Effector memory CD8-positive, alpha-beta T cell (primary cell): ENCODE measurements at places on chromosomes 1 and 21.

DNA sequence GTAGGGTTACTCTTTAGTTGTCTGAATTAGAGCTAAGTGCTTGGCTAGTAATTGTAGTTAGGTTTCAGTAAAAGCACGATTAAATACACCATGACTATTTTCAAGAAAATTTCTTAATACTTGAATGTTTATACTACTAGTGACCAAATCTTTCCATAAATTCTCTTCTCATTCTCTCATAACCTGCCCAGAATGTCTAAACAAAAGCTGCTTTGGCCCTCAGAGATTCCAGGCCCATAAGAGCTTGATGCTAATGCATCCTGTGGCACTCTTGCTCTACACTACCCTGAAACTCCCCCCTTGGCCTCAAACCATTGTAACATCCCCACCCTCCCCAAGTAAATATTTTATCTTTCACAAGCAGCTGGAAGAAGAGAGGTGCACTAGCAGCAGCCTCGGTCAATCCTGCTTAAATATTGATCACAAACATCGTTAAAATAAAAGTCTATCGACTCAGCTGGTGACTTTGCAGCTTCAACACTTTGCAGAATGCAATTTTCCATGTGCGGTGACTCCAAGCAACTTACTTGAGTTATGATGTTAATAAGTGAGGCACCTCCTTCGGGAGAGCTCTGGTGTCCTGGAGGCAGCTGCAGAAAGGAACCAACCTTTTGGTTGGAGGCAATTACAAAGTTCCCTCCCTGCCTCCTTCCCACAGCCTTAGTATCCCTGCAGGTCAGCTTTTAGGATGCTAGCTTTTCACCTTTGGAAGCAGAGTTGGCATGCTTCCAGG lies 315.6 kb upstream of the PLXNA2 start:
- no peak for DNase-seq

GRCh38 chr1:209839875-209840546 lies 12.2 kb downstream of the UTP25 start:
- DNase-seq = no peak

DNA sequence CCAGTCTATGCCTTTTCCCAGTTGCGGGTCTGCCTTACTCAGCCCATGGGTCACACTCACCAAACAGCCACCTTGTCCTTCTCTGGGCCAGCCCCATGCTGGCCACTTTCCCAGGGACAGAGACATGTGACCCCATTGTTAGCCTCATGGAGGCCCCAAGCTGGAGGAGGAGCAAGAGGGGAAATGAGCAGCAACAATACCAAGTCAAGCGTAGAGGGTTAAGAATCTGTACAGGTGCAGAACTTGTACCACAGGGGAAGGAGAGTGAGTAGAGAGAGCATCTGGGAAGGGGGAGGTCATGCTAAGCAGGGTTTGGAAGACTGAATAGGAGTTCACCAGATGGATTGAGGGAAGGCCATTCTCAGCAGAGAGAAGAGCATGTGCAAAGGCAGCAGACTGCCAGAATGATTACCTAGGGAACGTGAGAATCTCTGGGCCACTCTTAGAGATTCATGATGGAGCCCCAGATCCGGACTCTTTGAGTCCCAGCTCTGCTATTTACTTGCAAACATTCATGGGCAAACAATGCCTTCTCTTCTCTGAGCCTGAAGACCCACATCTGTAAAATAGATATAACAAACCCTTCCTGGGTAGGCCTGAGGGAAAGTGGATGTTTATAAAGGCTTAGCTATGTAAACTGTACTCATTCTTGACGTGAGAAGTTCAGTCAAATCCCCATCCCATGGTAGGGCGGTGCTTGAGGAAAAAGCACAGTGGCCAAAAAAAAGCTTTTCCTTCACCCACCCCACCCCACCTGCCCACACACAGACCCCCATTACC lies 2.8 kb upstream of the SLC2A1 start:
- no peak for DNase-seq

DNA sequence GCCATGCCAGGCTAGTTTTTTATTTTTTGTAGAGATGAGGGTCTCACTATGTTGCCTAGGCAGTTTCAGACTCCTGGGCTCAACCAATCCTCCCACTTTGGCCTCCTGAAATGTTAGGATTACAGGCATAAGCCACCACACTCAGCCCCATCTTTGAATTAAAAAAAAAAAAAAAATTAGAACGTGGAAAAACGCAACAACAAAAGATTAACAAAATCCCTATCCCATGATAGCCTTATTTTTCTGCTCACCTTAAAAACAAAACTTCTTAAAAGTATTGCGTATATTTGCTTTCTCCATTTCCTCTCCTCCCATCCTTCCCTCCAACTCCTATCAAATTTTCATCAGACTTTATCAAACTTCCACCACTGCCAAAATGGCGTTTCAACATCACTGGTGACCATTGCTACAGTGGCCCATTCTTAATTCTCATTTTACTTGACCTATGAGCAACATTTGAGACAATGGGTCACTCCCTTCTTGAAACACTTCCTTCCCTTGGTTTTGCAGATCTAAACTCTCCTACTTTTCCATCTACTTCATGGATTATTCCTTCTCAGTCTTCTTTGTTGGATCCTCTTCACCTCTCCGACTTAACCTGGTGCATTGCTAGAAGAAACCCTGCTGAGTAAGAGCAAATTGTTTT lies 579 bp upstream of the ZNF684 start:
- no peak for DNase-seq

DNA sequence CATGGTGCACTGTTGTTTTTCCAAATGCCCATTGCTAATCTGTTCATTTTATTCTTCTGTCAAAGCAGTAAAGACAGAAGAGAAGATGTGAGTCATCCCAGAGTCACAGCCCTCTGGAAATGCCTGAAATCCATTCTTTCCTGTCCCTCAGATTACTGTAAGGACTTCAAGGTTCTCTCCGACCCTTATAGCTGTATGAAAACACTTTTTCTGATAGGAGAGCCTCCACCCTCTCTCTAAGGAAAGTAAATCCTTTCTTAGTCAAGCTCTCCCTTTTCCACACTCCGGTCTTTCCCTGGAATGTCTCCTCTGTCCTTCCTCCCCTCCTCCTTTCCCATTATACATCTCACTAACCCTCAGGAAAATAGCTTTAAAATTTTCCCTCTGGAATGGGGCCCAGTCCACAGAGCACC lies 3.5 kb upstream of the PRDX6 start:
- no peak for DNase-seq

DNA sequence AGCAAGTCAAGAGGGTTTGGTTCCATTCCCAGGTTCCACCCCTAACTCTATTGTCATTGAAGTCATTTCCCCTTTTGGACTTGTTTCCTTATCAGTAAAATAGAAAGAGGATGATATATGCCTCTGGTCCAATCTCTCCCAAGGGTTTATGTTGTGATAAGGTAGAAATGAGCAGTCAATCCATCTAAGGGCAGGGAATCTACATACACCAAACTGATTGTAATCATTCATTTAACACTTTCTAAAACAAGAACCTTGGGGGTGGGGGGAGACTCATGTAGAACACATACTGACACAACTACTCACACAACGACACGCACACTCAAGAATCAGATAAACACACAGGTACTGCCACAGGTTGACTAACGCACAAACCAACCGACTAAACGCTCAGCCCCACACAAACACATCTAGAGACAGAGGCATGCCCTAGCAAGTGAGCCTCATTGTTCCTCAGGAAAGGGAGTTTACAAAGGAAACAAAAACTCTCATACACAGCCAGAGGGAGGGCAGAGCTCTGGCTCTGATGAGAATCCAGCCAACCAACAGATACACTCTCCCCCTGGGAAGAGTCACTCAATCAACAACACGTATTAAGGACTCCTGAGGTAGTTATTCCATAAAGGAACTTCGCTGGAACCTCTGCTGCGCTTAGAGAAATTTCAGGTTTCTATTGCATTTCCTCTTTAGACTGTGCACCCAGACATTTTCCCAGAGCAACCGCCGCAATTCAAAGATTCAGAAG lies 1.0 kb downstream of the F11R start:
- DNase-seq = no peak

GRCh38 chr1:59025898-59026426 lies 242.1 kb upstream of the JUN start:
- no peak for DNase-seq

DNA sequence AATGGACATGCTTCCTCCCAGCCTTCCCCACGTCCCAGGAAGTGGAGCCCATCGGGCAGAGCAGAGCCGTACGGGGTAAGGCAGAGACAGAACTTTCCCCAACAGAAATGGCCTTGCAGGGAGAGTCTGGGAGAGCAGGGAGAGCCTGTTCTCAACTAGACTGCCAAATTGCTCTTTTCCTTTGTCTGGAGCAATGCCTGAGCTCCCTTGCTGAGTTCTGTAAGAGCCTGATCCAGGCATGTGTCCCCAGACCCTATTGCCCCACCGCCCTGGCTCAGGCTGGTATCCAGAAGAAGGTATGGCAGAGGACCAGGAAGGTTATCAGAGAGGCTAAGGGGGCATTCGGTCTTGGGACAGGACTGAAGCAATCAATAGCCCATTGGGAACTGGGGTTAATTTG lies 79.9 kb downstream of the TMEM53 start:
- no peak for DNase-seq

DNA sequence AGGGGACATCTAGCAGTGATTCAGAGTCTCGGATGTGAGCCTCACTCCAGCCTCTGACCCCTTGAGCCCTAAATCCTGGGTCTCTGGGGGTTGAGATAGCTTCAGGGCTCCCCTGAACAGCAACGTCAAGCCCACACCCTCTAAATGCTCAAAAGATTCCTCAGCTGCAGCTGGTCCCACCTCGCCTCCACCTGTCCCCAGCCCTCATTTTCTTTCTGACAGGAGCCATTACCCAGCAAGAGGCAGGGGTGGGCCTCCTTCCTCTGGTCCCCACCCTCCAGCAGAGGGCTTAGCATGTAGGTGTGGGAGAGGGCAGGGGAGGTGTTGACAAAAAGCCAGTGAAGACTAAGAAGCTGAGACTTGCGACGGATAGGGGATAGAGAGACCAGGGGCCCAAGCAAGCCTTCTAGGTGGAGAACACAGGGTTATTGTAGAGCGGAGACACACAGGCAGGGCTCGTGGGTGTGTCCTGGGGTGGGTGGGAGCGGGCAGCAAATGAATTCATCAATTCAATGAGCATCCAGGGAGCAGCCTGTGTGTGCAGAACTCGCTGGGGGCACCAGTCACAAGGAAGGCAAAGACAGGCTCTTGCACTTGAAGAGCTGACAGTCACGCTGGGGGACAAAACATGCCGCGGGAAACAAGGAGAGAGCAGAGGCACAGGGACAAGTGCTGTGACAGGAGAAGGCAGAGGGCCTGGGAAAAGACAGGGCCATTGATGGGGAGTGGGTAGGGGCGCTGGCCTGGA lies 48.9 kb upstream of the GOLT1A start:
- no peak for DNase-seq

- no peak for DNase-seq
Measured at GRCh38 chr1:183241471-183241870, 55.4 kb downstream of the LAMC2 start.

DNA sequence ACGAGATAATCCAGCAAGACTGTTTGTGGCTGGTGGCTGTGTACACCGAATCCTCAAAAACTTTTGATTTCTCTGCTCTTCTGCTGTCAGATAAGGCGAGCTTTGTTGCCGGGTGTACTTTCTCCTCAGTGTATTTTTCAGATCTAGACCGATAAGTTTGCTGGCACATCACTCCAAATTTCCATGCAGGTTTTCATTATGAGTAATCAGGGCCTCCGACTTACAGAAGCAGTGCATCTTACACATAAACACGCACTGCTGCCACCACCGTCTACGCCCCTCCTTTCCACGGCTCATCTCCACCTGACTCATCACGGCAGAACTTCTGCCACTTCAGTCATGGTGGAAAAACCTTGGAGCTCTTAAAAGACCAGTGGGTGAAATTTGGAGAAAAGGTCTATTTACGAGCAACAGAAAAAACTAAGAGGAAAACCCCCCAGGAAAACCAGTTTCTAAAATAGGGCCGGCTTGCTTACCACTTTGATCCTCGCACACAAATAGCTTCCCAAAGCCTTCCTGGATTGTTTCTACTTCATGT lies 7.7 kb downstream of the ZBTB21 start:
- DNase-seq = no peak

GRCh38 chr1:95534985-95535384 lies 301.0 kb downstream of the RWDD3 start:
- no peak for DNase-seq

DNA sequence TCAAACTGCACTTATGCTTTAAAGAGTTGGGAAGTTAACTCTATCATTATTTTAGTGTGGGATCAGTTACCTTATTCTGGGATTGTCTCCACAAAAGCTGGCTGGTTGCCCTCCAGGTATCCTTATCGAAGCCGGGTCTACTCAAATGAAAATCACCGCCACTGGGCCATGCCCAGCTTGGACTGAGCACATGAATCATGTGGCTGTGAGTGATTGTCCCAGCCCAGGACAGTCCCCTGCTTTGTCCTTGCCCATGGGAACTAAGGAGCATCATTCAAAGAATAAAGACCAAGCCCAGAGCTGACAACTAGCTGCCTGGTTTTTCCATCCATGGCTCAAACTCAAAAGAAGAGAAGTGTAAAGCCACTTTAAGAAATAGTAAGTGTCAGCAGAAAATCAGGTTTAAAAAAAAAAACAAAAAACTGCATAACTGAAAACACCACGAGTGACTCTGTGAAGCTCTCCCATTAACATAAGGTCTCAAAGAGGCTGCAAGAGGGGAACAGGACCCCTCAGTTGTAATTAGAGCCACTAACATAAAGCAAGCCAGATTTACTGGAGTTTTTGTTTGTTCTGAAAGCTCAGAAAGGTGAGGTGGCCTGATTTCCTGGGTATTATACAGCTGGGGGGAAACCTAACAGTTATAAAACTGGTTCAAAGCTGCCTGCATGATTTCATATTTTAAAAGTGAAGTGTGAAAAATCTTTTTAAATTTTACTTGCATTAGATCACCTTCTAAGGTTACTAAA lies 91.5 kb downstream of the KIF14 start:
- no peak for DNase-seq

DNA sequence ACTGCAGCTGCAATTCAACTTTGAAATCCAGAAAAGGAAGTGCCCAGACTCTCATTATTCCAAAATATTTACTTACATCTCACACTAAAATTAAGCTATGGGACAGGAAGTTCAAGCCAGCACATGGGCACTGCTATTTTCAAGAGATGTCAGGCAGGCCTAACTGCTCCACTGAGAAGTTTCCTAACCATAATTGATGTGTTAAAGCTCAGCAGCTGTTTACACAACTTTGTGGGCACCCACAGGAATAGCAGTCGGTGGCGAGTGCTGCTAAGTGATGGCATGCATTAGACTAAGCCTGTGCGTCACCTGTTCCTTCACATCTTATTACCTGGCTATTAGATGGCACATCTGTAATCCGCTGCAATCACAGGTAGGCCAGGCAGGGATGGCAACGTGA lies 303.3 kb upstream of the DAB1 start:
- no peak for DNase-seq

GRCh38 chr1:76669624-76670315 lies 197.5 kb upstream of the ST6GALNAC5 start:
- DNase-seq = no peak
